ENCODE measurements at places on chromosomes 2 and 18. TPM values are rescaled to one million over a fixed set of nuclear protein-coding genes. Genes with fewer than 3 reads are reported as not detected.

DNA sequence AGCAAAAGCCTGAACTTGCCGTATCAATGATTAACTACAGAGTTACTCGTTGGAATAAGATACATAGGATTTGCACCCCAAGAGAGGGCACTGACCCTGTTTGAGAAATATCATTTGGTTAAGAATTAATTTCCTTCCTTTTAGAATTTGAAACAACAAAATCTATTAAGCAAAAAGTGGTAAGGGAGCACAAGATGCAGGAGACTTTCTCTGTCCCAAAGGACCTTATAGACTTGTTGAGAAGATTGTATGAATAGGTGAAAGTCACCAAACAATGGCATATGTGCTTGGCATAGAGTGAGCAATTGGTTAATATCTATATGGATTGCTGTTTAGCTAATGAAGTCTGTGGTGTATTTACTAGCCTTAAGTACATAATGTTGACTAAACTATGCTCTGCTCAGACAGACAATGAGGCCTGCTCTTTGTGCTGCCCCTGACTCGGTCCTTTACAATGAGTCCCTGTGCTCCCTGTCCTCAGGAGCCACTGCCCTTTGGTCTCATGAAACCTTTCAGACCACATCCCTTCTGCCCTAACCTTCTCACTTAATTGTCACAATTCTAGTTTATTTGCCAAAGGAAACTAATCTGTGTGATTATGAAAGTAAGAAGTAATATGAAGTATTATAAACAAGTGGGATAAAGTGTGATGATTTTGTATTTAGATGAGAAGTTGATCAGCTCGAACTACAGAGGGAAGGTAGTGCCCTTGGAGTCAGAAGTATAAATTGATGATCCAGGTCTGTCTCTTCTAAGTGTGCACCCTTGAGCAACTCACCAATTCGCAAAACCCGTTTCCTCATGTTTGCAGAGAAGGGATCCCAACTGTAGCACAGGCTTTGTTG is 21.2 kb upstream of the HNMT start:
- no peak for DNase-seq

The IL1B gene
- not detected for total RNA-seq

DNA sequence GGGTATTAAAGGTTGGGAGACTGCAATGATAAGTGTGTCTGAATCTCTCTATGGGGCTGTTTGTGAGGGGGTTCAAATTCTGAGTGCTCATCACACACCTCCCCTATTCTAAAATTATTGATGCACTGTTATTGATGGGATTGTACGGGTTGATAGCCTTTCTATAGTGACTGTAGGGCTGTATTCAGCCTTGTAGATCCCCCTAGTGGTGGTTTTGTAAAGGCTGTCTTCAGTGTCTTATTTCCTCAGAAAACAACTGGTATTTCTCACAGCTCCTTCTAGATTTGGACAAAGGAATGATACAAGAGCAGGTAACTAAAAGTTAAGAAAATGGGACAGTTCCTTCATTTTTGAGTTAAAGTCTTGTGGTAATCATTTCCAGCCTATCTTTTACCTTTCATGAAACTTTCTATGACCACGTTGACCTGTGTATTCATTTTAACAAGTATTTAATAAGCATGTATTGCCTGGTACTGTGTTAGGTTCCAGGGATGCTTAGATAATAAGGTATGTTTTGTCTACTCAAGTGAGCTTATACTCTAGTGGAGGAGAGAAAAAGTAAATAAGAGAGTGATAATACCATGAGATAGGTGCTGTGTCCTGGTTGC is 21.2 kb downstream of the SMAD4 start:
- no peak for DNase-seq

GRCh38 chr2:16244966-16245320 is 304.6 kb downstream of the MYCN start:
- no peak for DNase-seq

DNA sequence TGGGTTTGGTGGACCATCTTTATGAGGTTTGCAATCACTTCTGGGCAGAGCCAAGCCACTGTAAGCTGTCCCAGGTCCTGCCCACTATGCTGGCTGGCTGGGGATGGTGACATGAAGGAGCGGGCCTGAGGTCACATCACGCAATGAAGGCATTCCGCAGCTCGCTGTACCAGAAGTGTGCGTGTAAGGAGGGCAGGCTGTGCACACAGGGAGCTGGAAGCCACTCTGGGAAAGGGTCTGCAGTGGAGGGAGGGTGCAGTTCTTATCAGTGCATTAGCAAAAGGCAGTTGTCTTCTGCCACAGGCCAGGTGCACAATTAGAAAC is 16.7 kb upstream of the OTOS start:
- no peak for DNase-seq

- no peak for DNase-seq
Observed at GRCh38 chr2:32485399-32485798, 128.6 kb downstream of the BIRC6 start.

The KIF3C gene
- total RNA-seq, result 14.3 TPM

DNA sequence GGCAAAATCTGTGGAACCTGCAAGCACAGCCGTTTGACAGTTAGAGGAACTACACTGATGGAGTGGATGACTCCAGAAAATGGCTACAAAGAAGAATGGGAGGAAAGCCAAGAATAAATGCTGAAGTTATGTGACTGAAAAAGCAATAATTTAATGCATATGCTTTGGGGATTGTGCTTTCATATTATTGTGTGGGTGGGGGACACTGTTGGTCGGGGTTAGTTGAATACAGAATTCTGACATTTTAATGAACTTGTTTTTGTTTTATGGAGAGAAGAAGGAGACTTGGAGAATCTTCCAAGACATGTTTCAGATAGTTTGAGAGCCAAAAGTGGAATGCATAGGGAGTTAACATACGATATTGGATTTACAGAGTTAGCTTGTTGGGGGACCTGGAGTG is 68.5 kb downstream of the NRP2 start:
- no peak for DNase-seq

GRCh38 chr2:213766062-213766461 is 481.8 kb downstream of the SPAG16 start:
- DNase-seq, result no peak

The POLE4 gene
- total RNA-seq, result 22.0 TPM

The GPR39 gene
- not detected for total RNA-seq

The RMDN2 gene
- total RNA-seq, result 14.6 TPM

The ANKRD30BL gene
- total RNA-seq, result not detected

DNA sequence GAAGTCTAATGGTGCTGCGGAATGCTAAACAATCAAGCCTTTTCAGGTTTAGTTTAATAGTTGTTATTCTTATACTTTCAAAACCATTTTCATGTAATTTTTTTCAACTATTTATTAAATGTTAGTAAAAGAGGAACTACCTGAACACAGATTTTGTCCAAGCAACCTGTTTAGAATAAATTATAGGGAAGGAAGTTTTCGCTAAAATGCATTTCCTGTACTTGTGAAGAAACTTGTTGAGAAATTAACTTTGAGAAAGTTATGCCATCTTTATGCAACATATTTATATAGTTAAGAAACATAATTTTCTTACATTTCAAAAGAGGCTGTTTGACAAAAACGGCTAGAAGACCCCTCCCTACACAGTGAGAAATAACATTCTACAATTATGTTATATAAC is 16.6 kb downstream of the MAP4K4 start:
- DNase-seq, result no peak

DNA sequence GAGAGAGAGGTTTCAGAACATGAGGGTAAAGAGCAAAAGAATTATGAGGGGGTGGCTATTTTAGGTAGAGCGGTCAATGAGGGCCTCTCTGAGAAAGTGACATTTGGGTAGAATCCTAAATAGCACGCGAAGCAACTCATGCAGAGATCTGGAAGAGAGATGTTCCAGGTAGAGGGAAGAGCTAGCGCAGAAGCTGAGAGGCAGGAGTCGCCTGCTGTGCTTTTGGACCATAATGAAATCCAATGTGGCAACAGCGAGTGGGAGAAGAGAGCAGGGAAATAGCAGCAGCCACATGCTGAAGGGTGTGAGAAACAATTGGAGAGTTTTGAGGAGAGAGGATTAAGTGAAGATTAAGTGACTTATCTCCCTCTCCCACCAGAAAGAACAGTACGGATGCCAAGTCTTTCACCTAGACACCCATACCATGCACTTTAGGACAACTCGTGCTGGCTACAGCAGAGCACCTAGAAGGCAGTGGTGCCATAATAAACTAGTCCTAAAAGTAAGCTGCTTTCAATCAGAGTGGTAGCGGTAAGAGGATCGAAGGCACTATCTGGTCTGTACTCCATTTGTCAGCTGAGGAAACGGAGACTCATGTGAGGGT is 129.7 kb downstream of the LRP2 start:
- DNase-seq, result no peak

The RUFY4 gene
- total RNA-seq, result not detected

GRCh38 chr2:215882689-215883088 is 130.7 kb downstream of the MREG start:
- DNase-seq, result no peak

DNA sequence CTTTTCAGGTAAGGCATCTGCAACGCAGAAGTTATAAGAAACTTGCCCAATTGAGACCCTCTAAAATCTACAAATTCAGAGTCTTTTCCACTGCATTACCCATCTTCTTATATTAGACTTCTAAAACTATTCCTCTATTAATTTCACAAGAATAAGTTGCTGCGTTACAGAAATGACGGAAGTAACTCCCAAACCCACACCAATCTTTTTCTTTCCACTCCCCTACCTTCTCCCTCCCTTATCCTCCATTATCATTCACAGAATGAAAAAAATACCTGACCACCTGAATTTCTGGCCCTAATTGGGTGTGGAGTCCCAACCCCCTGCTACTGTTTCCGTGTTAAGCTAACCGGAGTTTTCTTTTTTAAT is 689 bp downstream of the RPRD1A start:
- no peak for DNase-seq

DNA sequence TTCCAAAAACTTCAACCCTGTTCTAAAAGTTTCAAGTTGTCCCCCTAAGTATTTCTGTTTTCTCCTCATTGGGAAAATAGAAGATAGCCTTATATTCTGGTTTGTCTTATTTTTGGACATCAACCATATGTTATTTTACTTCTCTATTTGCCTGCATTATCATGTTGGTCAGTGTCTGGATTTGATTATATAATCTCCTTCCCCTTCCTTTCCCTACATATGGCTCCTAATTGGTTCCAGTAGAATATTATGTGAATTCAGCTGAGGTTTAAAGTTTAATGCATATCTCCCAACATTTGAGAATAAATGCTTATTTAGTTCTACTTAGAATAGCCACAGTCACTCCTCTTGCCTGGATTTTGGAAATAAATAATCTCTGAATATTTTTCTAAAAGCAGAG is 66.9 kb downstream of the OXER1 start:
- DNase-seq, result no peak

Measured in esophagus muscularis mucosa (tissue), 4 donors.